ENCODE measurements at places on chromosomes 1 and 21.

- DNase-seq, result no peak
Measured at GRCh38 chr1:27132624-27133023, 22.3 kb downstream of the SLC9A1 start.

DNA sequence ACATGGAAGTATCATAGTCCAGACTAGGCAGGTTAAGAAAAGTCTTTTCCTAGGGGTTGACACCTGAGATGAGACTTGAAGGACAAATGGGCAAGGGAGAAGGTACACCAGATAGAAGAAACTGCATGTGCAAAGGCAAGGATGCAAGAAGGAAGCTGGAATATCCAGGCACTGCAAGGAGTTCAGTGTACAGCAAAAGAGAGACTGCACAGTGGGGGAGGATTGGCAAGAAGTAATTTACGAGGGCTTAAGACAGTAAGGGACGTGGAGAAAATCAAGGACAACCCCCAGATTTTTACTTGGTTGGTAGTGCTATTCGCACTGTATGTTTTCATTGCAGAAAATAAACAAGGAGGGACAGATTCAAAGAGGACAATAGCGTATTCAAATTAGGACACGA, 58.5 kb downstream of the DNM3 start:
- peak; percentile 56 for DNase-seq

DNA sequence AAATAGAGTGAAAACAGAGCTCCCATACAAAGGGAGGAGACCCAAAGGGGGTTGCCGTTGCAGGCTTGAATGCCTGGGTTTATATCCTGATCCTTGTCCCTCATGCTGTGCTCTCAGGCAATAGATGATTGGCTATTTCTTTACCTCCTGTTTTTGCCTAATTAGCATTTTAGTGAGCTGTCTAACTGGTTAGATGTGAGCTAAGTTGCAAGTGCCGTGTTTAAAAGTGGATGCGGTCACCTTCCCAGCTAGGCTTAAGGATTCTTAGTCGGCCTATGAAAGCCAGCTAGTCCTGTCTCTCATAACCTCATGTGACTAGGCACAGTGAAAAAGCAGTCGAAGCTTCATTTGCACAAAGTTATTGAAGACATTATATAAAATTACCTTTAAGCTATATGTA, 356.7 kb upstream of the TMPRSS15 start:
- DNase-seq, result no peak

GRCh38 chr1:26417111-26417759, 6.6 kb downstream of the LIN28A start:
- peak; percentile 43 for DNase-seq

- DNase-seq, result no peak
Measured at GRCh38 chr1:25021591-25022215, 91.6 kb upstream of the RUNX3 start.

- DNase-seq, result no peak
Measured at GRCh38 chr21:46061950-46062349, 36.0 kb upstream of the COL6A2 start.

Data from globus pallidus (tissue), 1 donor.